ENCODE measurements at places on chromosomes 2 and 18.
A peak's percentile ranks its signal among the peaks of the same experiment; 100 is the strongest.

GRCh38 chr2:127052771-127053691 is 53.9 kb downstream of the BIN1 start:
- DNase-seq = no peak

DNA sequence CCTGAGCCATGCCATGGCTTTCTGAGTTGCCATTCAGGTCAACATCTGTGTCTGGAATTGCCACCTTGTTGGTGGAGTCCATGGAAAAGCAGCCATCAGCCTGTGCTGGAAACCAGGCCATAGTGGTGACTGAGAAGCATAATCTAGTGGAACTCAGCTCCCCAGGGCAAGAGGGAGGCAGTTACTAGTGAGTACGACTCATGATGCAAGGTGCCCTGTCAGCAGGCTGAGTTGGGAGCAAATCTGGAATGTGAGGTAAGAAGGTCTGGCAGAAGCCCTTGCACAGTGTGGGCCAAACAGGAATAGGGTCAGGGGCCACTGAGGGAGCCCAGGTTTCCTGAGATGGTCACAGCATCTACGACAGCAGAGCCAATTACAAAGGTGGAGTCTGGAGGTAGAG is 37.1 kb downstream of the SULT1C2 start:
- DNase-seq = no peak

DNA sequence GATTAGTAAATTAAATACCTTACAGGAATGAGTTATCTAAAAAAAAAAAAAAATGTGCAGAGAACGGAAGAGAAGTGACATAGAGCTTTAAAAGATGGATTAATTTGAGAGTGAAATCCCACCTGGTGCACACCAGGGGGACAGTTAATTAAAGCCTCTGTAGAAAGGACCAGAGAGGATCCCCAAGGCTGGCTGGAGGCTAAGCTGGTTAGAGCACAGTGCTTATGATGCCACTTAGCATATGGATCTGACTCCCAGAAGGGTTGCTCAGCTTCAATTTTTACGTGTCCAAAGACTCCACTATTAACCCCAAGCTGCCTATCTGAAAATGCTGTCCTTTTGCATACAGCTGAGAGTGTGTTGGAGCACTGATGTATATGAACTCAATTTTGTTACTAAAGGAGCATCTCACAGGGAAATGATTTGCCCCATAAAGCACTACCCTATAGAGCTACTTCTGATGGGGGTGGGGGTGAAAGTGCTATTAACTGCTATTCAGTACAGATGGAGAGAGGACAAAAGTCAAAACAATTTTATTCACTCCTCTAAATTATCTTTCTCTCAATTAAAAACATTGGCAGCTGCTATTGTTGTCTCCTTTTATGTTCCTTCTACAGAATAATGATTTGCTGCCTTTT is 15.2 kb upstream of the SLC8A1 start:
- DNase-seq = no peak

GRCh38 chr18:29430416-29430815 is 1253.5 kb upstream of the CDH2 start:
- DNase-seq = no peak

- DNase-seq = no peak
Measured at GRCh38 chr2:105744909-105745853, at the start of gene NCK2. TSS of gene NCK2 (plus strand) at chr2:105744912. CDS start at chr2:105855064, 110,152 bp downstream.

GRCh38 chr18:70827632-70828031 is 538.8 kb downstream of the SOCS6 start:
- no peak for DNase-seq

- no peak for DNase-seq
Measured at GRCh38 chr2:141889788-141890187, 241.0 kb downstream of the LRP1B start.

DNA sequence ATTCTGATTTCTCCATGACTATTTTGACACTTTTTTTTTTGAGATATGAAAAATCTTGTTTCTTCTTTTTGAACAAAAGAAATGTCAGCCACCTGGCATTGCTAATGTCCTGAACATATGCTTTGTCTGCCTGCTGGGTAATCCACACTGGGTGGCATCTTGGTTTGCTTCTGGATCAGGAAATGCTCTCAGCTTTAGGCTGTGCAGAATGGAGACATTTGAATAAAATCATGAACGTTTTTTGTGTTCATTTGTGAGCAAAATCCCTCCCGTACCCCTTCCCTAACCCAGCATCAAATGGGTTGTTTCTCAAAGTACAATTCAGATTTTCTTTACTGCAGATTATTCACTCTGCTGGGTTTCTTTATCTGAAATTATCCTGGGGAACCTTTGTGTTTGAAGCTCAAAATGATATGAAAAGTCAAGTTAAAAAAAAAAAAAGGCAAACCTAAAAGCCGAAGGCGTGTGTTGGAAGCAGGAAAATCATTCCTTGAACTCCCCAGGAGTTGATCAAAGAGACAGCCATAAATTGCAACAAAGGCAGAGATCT is 53.4 kb upstream of the KLF7 start:
- no peak for DNase-seq

DNA sequence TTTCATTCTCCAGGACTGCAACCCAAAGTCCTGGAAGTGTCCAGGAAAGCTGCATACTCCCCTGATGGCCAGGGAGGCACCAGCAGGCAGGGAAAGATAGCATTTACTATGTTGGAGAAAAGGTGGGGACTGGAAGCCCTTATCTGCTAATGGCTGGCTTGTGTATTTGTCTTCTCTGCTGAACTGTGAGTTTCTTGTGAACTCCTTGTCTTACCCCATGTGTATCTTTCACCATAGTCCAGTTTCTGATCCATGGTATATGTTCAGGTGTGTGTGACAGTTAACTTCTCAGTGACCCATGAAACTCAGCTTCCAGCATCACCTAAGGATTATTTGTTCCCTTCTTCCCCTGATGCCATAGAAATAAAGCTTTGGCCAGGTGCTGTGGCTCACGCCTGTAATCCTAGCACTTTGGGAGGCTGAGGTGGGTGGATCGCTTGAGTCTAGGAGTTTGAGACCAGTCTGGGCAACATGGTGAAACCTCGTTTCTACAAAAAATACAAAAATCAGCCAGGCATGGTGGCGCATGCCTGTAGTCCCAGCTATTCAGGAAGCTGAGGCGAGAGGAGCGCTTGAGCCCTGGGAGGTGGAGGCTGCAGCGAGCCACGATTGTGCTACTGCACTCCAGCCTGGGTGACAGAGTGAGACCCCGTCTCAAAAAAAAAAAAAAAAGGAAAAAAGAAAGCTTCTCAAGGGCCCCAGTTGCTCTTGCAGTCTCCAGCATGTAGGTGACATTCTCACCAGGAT is 112.8 kb upstream of the MAP4K3 start:
- DNase-seq = no peak

- DNase-seq = no peak
Measured at GRCh38 chr18:8290435-8290834, 318.8 kb upstream of the RAB12 start.

GRCh38 chr2:108918156-108918874 is 70.7 kb downstream of the EDAR start:
- DNase-seq = no peak

DNA sequence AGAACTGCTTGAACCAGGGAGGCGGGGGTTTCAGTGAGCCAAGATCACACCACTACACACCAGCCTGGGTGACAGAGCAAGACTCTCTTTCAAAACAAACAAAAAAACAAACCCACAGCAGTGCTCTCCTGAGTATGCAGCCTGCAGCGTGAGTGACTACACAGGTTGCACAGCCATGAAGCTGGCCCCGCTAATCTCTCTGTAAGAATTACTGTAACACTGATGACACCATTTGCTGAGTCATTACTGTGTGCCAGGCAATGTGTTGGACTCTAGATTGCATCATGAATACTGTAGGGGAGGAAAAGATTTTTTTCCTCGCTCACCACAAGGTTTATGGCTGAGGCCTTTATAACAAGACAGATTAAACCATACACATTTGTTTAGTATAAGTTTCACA is 118.6 kb upstream of the ATP8B1 start:
- DNase-seq = peak; percentile 11

DNA sequence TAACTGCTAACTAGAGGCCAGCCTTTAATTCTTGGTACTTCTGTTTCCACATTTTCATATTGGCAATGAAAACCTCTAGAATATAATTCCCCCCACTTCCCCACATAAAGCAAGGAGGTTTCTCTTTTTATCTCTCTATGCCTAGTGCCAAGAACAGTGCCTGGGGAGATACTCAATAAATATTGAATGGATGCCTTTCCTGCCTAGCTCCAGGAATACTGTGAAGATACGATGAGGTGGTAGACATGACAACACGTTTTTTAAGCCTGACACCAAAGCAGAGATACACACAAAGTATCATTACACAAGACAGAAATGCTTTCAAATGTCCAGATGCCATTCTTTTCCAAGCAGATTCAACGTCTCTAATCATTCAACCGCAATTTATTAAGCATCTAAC is 535.5 kb downstream of the XIRP2 start:
- no peak for DNase-seq

DNA sequence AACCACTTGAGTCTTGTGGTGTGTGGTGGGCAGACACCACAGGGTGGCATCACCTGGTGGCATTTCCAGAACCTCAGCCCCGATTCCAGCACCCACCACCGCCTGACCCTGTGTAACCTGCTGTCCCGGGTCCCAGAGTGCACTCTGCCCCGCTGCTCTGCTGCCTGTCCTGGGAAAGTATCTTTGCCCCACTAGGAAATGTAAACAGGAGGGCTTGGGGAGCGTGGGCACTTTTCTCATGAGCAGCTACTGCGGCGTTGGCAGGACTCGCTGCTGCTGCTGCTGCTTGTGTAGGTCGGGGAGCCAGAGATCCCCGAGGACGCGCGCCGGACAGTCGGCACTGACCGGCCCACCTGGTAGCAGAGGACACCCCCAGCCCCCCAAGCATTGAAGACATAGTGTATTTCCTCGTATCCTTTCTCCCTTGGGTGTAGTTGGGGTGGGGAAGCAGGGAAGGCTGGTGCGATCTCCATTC is 13.4 kb downstream of the DTYMK start:
- DNase-seq = no peak

DNA sequence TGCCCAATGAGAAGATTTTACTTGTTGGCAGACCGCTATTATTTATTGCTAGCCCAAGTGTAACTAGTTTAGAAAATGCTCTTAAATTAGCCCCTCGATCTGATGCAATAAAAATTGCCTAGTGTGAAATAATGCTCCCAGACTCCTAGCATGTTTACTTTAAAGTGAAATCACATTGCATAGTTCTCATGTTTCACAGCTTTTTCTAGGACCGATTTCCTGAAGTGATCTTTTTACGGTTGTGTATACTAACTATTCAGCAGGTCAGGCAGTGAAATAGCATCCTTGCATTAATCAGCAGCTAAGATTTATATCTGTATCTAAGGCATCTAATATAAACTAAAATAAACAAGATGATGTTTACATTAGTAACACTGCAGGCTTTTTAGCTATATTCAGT is 52.4 kb downstream of the PMS1 start:
- DNase-seq = peak; percentile 92

- no peak for DNase-seq
Measured at GRCh38 chr2:135651717-135652116, 89.9 kb upstream of the UBXN4 start.

- no peak for DNase-seq
Measured at GRCh38 chr2:37602702-37603101, 68.7 kb downstream of the CDC42EP3 start.

GRCh38 chr2:28552045-28552823 is 56.4 kb downstream of the PLB1 start:
- no peak for DNase-seq

GRCh38 chr2:235534678-235535422 is 41.0 kb downstream of the AGAP1 start:
- no peak for DNase-seq

GRCh38 chr18:22387364-22387763 is 30.4 kb downstream of the CTAGE1 start:
- DNase-seq = no peak

- no peak for DNase-seq
Measured at GRCh38 chr2:189366349-189366748, 74.9 kb upstream of the WDR75 start.

DNA sequence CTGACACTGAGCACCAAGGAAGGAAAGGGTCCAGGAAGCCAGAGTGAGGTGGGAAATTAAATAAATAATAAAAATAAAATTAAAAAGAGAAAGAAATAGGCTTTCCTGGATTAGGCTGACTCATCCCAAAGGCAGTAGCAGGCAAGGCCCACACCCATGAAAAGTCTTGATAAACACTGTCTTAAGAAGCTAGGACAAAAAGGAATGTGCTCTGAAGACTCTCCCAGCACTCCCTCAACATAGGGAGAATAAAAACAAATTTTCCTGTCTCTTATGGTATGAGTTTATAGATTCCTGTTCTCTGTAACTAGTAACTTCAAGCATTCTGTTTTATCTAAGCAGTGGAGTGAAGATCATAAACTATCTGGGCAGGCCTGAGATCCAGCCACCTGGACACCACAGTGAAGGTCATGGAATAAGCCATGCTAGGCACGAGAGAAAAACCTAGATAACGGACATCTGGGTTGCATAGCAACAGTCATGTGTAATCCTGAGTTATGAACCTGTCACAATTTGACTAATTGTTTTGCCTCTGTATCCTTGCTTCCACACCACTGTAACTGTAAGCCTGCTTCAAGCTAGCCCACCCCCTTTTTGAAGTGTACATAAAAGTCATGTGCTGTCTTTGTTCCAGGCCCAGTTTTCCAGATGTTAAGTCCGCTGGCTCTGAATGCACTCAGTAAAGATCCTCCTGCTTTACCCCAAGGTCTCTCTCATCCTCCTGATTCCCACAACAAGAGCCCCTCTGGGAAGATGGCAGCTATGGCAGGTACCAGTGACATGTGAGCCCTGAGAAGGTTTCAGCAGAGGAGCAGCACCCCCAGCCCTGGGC is 107.8 kb downstream of the NDUFA10 start:
- no peak for DNase-seq

DNA sequence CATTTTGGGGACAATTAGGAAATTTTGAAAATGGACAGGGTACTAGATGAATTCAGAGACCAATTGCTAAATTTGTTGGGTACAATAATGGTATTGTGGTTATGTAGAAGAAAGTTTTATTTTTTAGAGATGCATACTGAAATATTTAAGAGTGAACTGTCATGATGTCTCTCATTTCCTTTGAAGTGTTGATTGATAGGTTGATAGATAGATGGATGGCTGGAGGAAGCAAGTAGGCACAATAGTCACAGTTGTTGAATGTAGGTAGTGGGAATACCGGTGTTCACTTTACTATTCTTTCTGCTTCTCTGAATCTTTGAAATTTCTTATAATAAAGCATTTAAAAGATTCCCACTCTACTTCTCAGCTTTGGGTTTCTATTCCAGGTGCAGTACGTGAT is 151.7 kb upstream of the FOSL2 start:
- no peak for DNase-seq

DNA sequence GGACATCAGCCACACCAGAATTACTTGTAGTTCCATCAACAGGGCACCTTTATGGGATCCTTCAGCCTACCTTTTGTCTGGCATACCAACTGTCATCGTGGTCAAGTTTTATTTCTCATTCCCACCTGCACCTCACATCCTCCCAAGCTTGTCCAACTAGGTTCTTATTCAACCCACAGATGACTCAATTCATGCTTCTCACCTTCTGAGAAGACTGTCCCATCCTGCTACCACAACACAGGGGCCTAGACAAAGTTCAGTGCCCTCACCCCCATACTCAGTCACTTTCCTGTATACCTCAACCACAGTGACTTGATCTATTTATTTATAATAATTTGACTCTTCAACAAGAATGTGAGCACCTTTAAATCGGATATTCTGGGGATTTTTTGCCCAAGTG is 114.4 kb upstream of the ACVR1C start:
- no peak for DNase-seq
